ENCODE measurements at places on chromosomes 6 and 20.

DNA sequence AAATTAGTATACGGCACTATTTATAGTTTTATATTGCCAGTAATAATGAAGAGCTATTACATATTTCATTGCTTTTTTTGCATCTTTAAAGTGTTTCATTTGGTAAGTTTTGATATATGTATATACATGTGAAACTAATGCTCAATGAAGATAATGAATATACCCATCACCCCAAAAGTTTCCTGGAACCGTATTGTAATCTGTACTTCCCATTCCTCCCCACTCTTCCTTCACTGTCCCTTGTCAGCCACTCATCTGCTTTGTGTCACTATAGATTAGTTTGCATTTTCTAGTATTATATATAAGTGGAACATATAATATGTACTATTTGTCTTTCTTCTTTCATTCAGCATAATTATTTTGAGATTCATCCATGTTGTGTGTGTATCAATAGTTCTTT lies 10.3 kb upstream of the TBC1D32 start:
- DNase-seq = no peak

DNA sequence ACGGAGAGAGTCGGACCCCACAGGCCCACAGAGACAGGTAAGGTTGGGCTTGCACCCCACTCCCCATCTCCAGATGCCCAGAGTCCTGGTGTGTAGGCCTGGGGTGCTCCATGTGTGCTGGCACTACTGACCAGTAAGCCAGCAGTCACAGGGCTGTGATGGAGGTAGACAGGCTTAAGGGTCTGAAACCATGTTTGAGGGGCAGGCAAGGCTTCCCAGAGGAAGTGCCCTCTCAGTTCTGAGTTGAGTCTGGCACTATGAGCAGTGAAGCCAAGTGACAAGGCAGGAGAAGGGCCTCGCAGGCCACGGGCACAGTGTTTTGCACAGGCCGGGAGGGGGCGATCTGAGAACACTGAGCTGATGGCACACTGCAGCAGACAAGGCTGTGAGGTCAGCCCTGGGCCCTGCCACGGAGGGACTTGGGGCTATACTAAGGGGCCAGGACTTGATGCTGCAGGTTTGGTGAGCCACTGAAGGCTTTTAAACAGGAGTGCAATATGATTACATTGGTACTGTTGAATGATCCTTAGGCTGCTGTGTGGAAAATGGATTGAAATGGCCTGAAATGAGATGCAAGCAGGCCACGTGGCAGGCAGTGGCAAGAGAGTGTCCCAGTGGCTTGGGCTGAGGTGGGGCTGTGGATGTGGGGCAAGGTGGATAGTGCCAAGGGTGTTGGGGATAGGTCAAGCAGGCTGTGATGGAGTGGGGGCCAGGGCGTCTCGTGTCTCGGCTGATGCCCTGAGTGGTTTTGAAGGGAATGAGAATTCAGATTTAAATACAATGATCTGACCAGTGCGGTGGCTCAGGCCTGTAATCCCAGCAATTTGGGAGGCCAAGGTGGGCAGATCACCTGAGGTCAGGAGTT lies 20.3 kb downstream of the TTBK1 start:
- DNase-seq = peak; percentile 40

DNA sequence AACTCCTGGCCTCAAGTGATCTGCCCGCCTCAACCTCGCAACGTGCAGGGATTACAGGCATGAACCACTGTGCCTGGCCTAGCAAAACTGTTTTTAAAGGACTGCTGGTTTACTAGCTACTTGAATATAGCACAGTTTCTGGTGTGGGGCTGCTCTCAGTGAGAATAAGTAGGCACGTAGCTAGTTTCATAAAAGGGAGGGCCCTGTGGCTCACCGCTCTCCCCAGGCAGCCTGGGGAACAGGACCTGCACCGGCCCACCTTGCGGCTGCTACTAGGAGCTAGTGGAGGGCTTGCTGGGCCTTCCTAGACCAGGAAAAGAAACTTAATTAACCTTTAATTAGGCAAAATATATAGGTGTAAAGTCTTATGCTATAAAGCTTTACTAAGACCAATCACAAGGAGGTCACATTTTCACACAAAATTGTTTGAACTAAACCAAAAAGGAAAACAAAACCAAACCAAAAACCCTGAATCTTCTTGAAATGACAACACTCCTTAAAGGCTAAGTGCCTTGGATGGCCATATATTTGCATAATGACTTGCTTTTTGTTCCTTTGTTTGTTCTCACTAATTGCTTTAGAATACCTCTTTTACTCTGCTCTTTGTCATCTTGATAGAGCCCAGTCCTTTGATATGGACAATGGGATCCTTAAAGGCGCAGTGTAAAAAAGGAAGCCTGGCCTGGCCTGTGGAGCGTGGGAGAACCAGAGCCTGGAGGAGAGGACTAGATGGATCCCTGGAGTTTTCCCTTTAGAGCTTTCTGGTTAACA lies 69.5 kb upstream of the SAMD5 start:
- DNase-seq = no peak

DNA sequence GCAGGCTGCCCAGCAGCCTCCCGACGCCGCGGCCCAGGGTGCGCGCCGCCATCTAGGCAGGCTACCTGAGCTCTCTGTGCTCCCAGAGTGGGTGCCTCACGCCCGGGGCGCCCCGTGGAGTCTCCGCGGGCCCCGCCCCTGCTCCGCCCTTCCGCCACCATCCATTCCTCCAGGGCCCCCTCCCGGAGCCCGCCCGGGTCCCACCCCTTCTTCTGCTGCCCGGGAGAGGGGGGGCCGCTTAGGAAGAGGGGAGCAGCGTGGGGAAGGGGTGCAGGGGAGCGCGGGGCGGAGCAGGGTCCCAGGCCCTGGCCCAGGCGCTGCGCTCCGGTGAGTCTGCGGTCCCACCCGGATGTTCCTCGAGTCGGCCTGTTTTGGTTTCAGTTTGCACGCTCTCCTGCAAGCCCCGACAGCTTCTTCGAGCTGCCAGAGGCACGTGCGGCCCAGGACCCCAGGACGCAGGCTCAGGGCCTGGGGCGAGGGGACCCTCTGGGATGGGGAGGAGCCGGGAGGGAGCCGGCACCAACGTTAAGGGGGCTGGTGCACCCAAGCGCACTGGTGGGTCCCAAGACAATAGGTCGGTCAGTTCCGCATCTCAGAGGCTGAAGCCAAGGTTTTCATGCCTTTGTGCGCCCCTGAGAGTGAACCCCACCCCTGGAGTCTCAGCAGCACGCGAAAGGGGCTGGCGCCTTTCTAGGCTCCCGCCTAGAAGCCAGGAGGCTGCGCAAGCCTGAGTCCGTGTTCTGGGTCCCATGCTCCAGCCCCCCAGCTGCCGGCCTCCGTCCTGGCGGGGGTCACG lies at the start of gene ACSS1:
Gene ACSS1, minus strand, starts transcription at position 89 of the 796 bp plus-strand sequence. Its CDS starts 37 bp downstream, at position 52.
- DNase-seq = peak; percentile 35

DNA sequence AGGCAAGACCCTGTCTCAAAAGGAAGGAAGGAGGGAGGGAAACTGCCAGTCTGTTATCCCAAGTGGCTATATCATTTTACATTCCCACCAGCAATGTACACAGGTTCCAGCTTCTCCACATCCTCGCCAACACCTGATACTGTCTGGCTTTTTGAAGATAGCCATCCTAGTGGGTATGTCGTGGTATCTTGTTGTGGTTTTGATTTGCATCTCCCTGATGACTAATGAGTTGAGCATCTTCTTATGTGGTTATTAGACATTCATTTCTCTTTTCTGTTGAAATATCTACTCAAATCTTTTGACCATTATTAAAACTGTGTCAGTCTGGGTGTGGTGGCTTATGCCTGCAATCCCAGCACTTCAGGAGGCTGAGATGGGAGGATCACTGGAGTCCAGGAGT lies 47.9 kb upstream of the ARID1B start:
- no peak for DNase-seq

- DNase-seq = no peak
Observed at GRCh38 chr6:125095580-125096301, 57.8 kb upstream of the TPD52L1 start.
